ENCODE measurements at places on chromosomes 6 and 20.

DNA sequence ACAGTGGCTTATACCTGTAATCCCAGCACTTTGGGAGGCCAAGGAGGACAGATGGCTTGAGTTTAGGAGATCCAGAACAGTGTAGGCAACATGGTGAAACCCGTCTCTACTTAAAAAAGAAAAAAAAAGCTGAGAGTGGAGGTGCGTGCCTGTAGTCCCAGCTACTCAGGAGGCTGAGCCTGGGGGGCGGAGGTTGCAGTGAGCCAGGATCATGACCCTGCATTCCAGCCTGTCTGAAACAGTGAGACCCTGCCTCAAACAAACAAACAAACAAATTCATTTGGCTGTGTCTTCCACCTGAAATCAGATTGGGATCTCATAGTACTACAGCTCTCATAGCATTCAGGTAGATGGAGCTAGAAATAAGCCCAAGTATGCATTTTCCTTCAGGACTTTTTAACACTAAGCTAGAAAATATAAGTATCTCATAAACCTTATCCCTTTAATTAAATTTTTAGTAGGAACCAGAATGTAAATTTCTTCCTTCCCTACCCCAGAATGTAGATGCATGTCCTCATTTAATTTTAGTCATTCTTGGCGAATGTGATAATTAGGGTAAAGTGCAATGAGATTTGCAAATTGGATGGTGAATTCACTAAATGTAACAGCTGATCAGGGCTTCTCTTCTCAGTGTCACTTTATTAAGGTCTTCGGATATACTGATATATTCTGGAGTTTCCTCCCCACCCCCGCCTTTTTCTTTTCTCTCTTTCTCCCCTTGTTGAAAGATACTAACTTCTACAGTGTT lies 190.4 kb downstream of the CDKAL1 start:
- no peak for DNase-seq

DNA sequence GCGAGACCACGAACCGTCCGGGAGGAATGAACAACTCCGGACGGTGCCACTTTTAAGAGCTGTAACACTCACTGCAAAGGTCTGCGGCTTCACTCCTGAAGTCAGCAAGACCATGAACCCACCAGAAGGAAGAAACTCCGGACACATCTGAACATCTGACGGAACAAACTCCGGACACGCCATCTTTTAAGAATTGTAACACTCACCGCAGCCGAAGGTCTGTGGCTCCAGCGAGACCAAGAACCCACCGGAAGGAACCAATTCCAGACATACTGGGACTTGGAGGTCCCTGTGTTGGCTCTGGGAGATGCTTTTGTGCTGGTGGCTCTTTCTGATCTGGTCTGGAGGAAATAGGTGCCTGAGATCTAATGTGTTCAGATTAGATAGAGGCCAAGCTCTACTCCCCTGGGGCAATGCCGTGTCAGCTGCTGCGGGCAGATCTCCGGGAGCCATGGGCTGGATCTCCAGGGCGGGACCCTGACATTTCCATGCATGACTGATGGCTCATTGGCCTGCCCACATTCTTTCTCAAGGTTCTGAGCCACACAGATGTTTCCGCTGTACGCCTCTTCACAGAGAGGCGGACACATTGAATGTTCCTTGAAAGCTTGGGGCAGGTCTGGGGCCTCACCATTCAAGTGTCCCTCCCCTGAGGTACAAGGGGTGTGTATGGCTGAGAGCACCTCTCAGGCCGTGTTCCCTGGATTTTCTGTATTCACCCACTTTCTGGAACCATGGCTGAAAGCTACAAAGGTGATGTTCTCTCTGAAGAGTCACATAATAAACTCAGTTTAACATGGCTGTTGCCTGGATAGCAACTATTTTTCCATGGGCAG lies 29.3 kb downstream of the GMPR start:
- DNase-seq = no peak

GRCh38 chr6:5412017-5412416 lies 150.7 kb downstream of the FARS2 start:
- DNase-seq = no peak

DNA sequence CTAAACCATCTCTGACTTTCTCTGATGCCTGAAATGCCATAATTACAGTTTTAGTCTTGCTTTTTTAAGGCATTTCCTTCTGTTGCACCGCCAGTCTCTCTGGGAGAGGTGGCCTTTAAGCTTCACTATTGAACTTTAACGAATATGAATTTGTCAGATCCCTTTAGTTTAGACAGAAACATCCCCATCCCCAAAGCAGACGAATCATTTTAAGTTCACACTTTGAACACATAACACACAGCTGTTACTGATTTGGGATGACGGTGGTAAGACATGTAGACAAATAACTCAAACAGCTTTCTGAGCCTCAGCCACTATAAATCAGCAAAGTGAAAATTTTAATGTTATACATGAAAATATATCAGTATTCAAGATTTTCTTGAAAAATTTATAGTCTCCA lies 7.2 kb upstream of the IPCEF1 start:
- DNase-seq = no peak

DNA sequence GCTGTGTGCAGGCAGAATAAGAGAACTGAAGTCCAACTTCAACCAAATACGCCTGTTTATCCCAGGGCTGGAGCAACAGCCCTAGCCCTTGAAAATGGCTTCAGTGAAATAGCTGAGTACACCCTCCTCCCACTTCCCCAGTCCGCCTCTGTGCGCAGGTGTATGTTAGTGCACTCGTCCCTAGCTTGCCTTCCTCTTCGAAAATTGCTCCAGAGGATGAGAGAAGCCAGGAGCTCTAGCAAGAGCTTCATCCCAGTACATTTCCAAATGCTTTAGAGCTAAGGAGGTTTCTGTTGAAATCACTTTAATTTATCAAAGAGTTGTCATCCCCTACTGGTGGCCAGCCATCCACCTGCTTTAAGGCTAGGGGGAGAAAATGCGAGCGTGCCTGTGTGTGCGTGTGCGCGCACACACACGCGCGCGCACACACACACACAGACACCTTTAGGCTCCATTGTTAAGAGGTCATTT lies 5.4 kb upstream of the POU3F2 start:
- DNase-seq = no peak

GRCh38 chr20:41786158-41786557 lies 168.0 kb upstream of the CHD6 start:
- DNase-seq = no peak

DNA sequence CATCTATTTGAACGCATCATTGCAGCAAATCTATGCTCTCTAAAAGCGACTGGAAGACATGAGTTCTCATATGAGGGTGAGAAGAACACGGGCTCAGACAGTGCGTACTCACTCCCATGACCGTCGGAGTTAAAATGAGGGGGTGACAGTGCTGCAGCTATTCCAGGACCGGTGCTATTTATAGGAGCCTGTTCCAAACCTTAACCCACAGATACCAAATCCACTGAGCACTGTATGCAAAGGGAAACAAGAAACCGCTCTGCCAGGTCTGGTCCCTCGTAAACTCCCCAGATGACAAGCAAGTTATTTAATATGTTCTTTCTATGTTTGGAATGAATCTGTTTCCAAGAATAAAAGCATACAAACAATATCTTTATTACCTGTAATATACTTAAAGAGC lies 22.9 kb downstream of the PPP1R3G start:
- DNase-seq = no peak

DNA sequence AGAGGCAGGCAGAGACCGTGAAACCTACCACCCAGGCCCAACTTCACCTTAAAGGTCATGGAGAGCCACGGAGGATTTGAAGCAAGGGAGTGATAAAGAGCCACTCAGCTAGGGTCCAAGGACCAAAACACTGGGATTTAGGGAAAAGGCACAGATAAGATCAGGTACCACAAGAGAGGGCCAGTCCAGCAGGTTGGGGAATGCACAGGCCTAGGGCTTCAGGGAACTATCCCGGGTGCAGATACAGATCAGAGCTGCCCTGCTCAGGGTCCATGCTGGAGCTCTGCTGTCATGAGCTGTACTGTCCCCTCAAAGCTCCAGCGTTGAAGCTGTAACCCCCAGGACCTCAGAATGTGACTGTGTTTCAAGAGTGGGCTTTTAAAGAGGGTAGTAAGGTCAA lies 16.9 kb downstream of the SLC22A23 start:
- DNase-seq = no peak

GRCh38 chr6:149448821-149449453 lies 35.9 kb downstream of the ZC3H12D start:
- no peak for DNase-seq
